ENCODE measurements at places on chromosomes 7 and 10.

DNA sequence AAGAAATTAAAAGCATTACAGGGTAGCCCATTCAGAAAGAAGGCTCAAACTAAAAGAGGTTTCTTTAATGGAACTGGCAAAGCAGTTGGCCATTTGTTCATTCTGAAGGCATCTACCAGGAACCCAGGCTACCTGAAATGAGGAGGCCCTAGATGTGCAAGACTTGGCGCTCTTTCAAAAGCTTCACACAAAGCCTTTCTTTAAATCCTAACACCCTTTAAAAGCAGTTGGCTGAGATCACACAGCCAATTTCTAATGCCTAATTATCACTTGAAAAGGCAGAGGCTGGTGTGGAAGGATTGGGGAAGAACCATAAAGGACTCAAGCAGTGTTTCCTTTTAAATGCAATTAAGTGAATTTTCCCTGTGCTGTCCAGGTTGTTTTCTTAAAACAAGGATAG, 23.2 kb downstream of the PPP1R17 start:
- DNase-seq = no peak

DNA sequence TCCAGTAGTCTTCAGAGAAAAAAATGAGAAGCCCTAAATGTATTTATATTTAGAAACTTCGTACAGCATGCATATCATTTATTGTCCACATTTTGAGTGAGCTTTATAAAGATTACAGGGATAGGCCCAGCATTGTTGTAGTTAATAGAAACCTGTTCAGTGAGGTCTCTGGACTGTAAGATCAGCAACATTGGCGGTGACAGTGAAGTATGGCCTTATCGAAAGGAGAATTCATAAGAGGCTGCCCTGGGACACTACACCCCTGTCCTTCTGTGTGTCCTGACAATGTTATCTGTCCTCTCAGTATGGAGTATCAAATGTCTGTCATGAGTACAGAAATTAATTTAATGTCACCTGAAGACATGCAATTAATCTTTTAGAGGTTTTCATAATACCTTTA, 57.2 kb downstream of the SHH start:
- no peak for DNase-seq

- DNase-seq = no peak
Observed at GRCh38 chr10:45424668-45425404, 50.8 kb downstream of the ALOX5 start.

- no peak for DNase-seq
Observed at GRCh38 chr10:77907900-77908717, 18.4 kb downstream of the DLG5 start.

DNA sequence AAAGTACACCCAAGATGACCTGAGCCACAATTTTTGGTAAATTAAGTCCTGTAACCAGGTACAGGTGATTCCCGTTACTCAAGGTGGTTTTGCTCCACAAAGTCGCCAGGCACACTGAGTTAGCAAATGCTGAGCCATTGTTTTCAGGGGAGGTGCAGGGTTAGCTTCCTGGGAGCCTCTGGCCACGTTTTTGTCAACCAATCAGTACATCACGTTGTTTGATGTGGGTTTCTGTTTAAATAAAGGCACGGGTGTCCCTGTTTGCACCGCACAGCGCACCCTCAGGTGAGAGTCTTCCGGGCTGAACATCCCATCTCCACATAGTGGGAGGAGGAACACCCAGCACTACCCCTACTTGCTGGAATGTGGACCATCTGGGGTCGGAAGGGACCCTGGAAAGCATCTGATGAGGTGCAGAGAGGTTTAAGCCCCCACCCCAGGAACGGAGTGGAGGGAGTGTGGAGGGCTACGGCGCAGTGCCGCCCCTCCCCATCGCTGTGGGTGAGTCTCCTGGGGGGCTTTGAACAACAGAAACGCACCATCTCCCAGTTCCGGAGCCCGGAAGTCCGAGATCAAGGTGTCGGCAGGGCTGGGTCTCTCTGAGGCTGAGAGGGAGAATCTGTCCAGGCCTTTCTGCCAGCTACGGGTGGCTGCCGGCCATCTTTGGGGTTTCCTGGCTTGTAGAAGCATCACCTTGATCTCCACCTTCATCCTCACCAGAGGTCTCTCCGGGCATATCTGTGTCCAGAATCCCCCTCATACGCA, 42.5 kb downstream of the PRKAG2 start:
- DNase-seq = no peak

DNA sequence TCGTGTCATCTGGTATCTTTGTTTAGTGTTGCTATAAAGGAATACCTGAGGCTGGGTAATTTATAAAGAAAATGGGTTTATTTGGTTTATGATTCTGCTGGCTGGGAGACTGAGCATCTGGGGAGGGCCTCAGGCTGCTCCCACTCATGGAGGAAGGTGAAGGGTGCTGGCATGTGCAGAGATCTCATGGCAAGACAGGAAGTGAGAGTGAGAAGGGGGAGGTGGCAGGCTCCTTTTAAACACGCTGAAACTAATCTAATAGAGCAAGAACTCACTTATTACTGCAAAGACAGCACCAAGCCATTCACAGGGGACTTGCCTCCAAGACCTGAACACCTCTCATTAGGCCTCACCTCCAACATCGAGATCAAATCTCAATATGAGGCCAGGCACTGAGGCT, 11.3 kb downstream of the OIT3 start:
- no peak for DNase-seq

DNA sequence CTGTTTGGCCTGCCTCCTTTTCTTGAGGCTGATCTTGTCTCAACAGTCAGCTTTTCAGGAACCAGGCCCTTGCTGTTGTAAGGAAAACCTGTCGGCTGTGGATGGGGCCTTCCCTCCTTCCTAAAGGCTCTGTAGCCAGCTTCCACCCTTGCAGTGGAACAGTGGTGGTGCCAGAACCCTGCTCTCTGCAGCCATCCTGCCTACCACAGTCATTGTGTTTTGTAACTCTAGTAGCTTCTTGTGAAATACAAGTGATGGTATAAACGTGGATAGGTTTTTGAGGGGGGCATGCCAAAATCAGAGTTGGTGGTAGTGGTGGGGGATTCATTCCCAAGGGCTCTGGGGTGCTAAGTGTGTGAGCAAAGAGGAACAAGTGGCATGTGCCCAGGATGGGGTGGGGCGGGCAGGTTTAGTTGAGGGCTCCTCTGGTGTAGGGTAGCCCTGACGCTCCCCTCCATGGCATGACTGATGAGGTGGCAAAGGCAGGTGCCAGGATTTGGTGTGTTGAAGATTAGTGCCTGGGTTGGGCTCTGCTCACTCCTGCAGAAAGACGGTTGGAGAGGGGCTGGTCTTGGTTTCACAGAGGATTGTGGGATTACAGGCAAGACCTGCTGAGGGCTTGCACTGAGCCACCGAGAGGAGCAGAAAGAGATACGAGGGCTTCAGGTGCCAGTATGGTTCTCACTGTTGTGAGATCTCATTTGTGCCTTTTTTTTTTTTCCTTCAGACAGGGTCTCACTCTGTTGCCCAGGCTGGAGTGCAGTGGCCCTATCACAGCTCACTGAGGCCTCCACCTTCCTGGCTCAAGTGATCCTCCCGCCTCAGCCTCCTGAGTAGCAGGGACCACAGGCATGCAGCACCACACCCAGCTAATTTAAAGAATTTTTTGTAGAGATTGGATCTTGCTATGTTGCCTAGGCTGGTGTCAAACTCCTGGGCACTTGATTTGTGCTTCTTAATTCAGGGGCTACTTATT, 7.4 kb downstream of the TSPAN14 start:
- no peak for DNase-seq

DNA sequence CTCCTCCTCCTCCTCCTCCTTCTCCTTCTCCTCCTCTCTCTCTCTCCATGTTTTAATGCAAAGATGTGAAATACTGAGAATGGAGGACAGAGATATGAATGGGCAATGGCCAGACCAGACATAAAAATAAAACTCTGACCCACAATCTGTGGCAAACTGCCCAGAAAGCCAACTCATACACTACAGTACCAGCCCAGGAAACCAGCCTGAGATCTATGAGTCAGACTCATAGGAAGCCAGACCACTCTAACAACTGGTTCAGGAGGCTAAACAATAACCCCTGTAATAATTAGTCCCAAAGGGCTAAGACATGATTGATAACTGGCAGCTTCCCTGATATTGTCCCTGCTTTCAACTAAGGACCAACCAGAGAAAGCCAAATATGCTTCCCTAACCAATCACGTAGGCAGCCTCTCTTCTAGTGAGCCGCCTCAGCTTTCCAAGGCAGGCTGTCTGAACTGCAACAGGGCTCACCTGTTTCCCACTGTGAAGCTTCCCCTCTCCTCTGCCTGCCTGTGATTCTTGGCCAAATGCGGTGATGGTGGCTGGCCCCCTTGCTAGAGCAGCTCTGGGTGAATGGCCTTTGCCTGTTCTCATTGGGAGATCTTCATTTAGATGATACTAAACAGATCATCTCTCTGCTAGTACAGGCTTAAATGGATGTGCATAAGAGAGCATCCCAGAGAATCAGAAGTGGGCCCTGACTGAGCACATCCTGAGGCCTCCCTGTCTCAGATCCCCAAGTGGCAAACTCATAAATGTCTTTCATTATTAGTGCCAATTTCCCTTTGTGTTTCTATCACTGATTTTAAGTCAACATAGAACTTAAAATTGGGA, 817.6 kb downstream of the TNS3 start:
- DNase-seq = peak; percentile 98

GRCh38 chr7:138584283-138584682, 116.9 kb downstream of the SVOPL start:
- DNase-seq = no peak

- DNase-seq = peak; percentile 84
Observed at GRCh38 chr10:3465406-3465891, 292.9 kb upstream of the PITRM1 start.

DNA sequence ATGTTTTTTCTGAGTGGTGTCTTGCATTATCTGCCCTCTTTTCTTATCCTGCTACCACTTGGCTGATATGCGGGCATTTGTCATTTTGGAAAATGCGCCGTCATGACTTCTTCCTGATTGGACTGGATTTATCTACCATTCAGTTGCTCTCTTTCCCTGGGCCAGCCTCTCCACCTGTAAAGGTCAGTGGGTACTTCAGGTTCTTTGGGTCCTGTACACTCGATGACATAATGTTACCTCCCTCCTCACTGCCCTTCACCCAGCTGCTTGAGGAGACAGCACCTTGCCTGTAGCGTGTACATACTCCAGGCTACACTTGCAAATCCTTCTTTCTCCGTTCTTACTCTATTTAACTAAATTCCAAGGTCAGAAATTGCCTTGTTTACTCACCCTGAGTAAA, 83.7 kb downstream of the RBM33 start:
- DNase-seq = no peak

- no peak for DNase-seq
Observed at GRCh38 chr10:43401627-43402026, 7.4 kb downstream of the HNRNPF start.

GRCh38 chr7:97858221-97858620, 14.0 kb downstream of the ASNS start:
- DNase-seq = no peak

DNA sequence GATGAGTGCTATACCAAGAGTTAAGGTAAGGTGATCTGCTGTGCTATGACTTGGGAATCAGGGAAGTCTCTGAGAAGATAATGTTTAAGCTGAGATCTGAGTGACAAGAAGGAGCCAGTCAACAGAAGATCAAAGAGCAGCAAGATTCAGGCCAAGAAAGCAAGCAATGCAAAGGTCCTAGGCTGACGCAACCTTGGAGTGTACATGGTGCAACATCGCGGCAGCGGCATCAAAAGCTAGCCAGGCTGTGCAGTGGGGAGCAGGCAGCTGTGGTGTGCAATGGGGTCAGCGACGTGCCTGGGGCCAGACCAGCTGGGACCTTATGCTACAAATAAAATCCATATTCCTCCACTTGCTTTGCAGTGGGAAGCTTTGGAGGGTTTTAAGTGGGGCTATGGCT, 324.1 kb downstream of the LRMDA start:
- DNase-seq = peak; percentile 27

DNA sequence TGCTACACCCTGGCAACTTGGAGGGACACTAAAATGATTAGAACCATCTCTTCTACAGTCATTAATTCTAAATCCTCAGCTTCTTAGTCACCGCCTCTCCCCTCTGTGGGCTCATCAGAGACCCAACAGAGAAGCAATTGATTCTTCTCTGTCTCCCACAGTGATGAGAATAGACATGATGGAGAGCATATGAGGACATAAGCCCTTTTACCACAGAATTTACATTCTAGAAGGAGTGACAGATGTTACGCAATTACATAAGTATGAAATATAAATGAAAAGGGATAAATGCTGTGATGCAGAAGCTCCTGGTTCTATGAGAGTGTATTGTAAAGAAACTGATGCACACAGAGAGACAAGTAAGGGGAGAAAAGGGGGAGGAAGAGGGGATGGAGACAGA, 18.1 kb upstream of the ABCB5 start:
- no peak for DNase-seq

- DNase-seq = peak; percentile 8
Observed at GRCh38 chr7:104584620-104585019, 256.2 kb downstream of the LHFPL3 start.

GRCh38 chr7:78959477-78959876, 494.0 kb downstream of the MAGI2 start:
- no peak for DNase-seq

DNA sequence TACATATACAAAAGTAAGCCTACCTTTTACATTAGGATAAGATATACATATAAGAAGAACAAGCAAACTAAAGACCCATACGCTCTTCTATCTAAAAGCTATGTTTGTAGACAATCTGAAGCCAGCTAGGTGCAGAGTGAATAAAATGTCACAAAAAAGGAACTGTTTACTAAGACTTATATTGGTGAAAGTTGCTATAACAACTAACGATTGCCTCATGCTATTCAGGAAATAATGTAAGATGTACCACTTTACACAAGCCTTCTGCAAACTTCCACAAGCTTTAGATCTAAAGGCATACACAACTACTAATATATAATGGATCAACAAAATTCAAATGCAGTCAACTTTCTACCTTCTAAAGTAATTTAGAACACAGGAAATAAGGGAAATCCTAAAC, 175.1 kb downstream of the SRPK2 start:
- DNase-seq = no peak

DNA sequence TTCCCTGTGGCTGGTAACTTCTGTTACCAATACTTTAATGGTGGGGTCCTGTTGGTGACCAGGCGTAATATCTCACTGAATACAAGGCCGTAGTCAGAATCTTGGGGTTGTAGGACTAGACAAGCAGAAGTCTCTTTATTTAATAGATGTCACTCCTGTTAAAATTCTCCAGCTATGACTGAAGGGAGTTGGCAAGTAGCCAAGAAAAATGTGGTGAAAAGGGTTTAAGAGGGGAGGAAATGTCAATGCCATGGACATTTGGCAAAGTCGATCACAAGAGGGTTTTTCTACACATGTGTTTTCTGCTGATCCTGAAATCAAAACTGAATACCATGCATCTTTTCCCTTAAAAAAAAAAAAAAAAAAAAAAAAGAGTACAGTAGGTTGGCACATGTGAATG, 533.5 kb downstream of the AUTS2 start:
- DNase-seq = no peak

DNA sequence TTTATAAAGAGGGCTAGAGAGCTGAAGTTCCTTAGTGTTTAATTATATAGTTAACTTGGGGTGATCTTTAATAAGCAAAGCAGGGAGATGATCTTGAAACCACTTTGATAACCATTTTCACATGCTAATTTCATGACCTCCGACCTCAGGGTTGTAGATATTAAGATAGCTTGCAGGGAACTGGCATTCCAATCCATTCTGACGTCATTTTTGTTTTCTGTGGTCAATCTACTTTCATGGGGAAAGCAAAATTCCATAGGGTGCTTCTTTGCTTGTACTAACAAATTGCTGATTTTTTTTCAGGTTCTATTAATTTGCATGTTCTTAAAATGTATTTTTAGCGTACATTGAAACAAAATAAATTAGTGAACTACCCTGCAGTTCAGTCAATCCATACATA, 139.3 kb downstream of the CDCA7L start:
- DNase-seq = no peak

GRCh38 chr10:132477398-132478340, 59.9 kb upstream of the INPP5A start:
- no peak for DNase-seq
